ENCODE measurements at places on chromosomes 2 and 18. TPM values are rescaled to one million over a fixed set of nuclear protein-coding genes. Genes with fewer than 3 reads are reported as not detected.
A peak's percentile ranks its signal among the peaks of the same experiment; 100 is the strongest.

The SCRN3 gene
- 24.9 TPM for total RNA-seq

The SPATA3 gene
- not detected for total RNA-seq

The ACMSD gene
- total RNA-seq, result not detected

The NOTO gene
- total RNA-seq, result not detected

The ANKRD30BL gene
- total RNA-seq, result not detected

The DRC1 gene
- not detected for total RNA-seq

The LYG2 gene
- not detected for total RNA-seq

The POTEJ gene
- total RNA-seq, result not detected

The CFAP221 gene
- total RNA-seq, result not detected

The UGT1A8 gene
- 7.4 TPM for total RNA-seq

The GCA gene
- 29.1 TPM for total RNA-seq

The SERPINB10 gene
- total RNA-seq, result not detected

DNA sequence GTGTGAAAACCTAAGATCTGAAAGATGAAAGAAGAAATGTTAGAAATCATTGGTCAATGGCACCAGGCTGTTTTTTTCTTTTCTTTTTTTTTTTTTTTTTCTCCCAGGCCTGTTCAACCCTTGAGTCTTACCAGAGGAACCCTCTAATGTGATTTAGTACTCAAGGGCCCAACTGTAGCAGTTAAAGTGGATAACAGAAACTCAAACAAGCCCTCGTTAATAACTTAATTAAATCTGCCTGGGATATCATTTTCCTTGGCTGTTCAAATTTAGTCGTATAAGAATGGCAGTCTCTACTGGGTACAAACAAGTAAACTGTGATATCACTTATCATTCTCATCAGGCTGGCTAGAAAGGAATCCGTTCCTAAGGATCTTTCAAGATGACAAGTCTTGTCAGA is 16.5 kb downstream of the ARL4C start:
- no peak for DNase-seq

GRCh38 chr2:44135771-44136170 is 32.9 kb upstream of the PPM1B start:
- no peak for DNase-seq

DNA sequence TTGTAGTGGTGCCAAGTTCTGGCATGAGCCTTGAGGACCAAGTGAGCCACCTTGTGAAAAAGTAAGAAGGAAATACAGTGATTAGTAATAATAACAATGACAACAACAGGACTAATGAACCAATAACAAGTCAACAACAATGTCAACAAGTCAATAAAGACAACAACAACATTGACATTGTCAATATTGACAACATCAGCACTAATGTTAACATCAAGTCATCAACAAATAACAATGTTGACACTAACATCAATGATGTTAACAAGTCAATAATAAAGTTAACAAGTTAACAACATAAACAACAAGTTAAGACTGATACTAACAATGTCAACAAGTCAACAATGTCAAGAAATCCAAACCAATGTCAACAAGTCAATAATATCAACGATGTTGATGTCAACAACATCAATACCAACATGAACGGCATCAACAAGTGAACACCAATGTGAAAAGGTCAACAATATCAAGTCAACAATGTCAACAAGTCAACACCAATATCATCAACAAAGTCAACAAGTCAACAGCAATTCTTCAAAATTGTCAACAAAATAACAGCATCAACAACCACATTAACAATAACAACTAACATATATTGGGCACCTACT is 24.0 kb downstream of the LCT start:
- DNase-seq, result no peak

GRCh38 chr2:127155947-127156346 is 49.0 kb upstream of the BIN1 start:
- DNase-seq, result peak; percentile 21

GRCh38 chr2:12819103-12819475 is 102.4 kb downstream of the TRIB2 start:
- no peak for DNase-seq

DNA sequence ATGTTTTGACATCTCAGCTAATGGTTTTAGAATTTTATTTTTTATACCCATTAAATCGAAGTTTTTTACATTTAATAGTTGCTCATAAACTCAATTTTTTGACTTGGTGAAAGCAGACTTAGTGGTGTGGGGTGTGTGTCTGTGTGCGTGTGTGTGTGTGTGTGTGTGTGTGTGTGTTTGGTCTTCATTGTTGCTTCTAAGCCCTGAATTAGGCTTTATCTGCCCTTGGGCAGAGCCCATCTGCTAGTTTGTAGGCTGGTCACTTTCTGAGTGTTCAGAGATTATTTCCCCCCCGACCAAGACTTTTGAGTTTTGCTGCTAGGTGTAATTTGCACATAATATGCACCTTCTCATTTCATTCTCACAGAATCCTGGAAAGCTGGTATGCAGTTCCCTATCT is 14.3 kb downstream of the PAX3 start:
- DNase-seq, result no peak

DNA sequence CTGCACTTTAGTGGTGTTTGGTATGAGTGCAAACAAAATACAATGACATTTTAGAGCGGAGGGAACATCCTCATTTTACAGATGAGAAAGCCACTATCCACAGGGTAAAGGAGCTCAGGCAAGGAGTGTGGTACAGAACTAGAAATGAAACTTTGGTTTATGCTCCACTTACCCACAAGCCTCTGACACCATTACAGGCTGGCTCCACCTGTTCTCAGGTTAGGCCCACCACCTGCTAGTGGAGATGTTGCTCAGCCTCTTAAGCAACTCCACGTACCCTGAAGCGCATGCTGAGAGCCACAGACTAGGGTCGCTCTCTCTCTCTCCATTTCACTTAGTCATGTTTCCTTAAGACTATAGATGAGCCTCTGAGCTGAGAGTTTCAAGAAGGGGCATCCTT is 130.0 kb downstream of the MBD2 start:
- DNase-seq, result no peak

DNA sequence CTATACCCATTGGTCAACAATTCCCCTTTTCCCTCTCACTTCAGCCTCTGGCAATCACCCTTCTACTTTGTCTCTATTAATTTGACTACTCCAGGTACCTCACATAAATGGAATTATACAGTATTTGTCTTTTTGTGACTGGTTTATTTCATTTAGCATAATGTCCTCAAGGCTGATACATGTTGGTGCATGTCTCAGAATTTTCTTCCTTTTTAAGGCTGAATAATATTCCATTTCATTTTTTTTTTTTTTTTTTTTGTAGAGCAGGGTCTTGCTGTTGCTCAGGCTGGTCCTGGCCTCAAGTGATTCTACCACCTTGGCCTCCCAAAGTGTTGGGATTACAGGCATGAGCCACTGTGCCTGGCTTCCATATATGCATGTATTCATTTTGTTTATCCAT is 1.9 kb downstream of the FKBP7 start:
- DNase-seq, result no peak

- DNase-seq, result no peak
Measured at GRCh38 chr2:95379371-95379831, 23.1 kb upstream of the FAHD2A start.

GRCh38 chr2:10279946-10280463 is 22.7 kb upstream of the HPCAL1 start:
- DNase-seq, result peak; percentile 13

DNA sequence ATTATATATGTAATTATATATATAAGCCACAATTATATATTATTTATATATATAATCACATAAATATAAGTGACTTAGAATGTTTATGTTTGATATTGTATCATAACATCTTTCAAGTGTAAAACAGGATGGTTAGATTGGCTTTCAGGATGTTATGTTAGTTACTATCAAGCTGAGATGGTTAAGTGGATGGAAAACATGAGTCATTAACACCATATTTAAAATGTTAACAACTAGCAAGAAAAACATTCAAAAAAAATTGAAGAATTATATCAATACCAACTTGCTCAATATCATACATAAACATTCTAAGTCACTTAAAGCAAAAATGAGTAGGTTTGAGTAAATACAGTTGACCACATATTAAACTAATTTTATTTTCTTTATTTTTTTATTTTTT is 21.8 kb upstream of the RAB27B start:
- no peak for DNase-seq

DNA sequence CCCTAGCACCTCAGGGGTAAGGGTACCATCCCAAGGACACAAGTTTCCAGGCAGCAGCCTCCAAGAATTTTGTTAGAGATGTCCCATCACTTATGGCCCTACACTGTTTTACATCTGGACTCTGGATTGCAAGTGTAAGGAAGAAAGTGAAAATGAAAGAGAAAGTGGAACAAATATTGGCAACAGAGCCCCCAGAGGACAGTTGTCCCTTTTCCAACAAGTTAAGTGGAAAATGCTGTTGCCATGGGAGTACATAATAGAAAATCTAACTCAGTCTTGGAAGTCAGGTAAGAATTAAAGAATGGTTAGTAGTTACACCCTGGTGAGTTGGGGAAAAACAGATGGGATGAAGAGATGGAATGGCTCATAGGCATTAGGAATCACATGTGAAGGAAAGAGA is 50.6 kb downstream of the TTC21B start:
- no peak for DNase-seq

DNA sequence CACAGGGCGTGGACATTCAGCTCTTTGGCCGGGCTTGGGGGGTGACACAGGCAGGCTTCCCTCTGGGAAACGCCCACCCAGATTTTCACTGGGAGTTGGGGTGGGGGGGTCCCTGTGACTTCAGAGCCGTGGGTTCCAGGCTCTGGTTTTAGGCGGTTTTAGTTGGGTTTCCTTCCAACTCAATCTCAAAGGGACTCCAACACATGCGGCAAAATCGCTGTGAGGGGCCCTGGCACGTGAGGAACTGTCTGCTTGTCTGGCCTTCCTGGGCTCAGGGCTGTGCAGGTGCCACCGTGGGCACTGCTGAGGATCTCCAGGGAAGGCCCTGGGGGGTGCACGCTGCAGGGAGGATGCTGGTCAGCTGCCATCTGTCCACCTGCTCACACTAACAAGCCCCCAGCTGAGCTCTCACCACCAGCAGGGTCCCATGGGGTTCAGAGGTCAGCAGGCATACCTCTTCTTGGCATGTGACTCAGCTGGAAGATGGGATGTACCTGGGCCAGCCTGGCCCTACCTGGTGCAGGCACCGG is 11.7 kb downstream of the HS6ST1 start:
- peak; percentile 24 for DNase-seq

DNA sequence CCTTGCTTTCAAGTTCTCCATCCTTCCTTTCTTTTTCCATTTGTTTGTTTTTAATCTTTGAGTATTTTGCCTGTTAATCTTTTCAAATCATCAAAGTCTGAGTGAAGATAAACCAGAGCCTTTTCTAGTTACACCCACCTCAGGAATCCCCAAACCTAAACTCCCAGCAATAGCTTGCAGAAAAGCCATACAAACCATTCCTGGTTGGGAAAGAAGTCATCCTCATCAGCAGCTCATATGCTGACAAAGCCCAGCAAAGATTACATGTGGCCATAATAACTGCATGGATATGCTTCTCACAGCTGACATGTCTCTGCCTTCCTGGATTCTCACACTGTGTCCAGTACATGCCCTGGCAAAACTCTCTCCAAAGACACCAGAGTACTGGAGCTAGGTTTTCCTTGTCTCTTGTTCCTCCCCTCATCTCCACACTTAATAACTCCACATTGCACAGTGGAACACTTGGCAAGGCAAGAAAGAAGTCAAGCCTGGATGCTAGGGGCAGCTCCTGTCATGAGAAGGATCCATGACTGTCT is 126.4 kb upstream of the TLK1 start:
- no peak for DNase-seq

GRCh38 chr18:10241579-10241978 is 212.9 kb upstream of the APCDD1 start:
- no peak for DNase-seq

DNA sequence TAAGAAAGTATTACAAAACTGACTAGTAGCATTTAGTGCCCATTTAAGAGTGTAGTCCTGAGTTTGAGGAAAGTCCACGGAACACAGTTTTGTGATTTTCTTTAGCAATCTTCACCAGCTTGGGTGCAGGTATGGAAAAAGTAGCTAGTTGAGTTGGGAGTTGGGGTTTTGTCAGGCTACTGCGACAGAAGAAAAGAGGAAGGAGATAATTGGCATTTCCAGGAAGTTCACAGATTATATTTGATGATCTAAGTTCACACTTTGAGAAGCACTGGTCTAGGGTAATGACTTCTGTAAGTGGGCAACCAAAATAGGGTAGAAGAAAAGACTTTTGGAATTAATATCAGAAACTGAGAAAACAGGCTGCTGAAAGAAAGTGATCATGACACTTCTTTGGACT is 52.1 kb downstream of the VIL1 start:
- no peak for DNase-seq

- DNase-seq, result no peak
Measured at GRCh38 chr2:62573137-62573731, 67.2 kb upstream of the TMEM17 start.

GRCh38 chr18:59448546-59448945 is 89.5 kb upstream of the LMAN1 start:
- no peak for DNase-seq

DNA sequence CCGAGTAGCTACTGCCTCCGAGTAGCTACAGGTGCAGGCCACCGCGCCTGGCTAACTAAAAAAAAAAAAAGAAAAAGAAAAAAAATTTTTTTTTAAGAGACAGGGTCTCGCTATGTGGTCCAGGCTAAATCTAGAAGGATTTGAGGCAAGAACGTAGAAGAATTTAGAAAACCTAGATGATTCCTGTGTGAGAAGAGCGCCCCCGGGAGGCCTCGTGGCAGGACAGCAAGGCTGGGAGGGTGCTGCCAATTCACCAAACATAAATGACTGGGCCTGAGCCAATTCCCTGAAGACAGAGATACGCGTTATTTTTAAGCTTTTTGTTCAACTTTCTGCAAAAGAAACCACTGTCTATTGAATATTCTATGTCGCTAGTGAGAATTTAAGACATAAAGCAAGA is 90.1 kb upstream of the TGFA start:
- DNase-seq, result peak; percentile 46

GRCh38 chr18:74230922-74231714 is 60.6 kb downstream of the CYB5A start:
- DNase-seq, result no peak

- no peak for DNase-seq
Measured at GRCh38 chr2:28363686-28364280, 28.9 kb upstream of the FOSL2 start.

GRCh38 chr2:160165996-160166395 is 34.1 kb downstream of the ITGB6 start:
- no peak for DNase-seq

GRCh38 chr2:97966545-97967215 is 29.1 kb downstream of the TMEM131 start:
- no peak for DNase-seq

- DNase-seq, result no peak
Measured at GRCh38 chr18:11511434-11512095, 97.8 kb upstream of the SLC35G4 start.

- DNase-seq, result no peak
Measured at GRCh38 chr2:147937744-147938349, 82.7 kb downstream of the ORC4 start.

DNA sequence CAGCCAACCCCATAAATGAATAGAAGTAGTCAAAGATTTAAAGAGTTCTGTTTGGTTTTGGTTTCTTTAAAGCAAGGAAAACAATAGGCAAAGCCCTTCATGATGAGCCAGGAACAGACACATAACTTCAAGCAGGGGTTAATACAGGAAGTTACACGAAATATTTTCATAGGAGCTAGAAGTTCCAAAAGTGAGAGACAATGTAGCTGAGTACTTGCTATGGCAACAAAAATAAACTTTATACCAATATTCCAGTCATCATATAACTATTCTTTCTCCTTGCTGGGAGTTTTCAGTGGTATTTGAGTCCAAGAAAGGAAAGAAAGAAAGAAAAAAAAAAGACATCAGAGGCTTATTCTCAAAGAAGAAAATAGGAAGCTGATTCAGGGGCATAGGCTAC is 56.2 kb downstream of the COBLL1 start:
- no peak for DNase-seq

All from mucosa of descending colon (tissue), 3 donors.